ENCODE measurements at places on chromosomes 5 and 9.

DNA sequence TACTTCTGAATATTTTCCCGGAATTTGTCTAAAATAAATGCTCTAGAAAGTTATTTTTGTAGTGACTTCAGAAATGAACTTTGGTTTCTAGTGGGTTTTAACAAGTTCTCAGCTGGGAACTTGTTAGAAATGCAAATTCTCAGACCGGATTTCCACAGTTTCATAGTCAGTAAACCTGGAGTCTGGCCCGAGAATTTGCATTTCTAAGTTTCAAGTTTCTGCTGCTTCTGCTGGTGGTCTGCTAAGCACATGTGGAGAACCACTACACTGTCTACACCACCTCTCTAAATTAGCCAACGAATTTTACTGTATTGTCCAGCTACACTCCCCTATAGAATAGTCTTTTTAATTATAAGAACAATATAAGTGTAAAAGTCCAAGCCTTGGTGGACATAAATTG is 208.0 kb downstream of the CHSY3 start:
- no peak for DNase-seq

GRCh38 chr5:143064676-143065075 is 294.5 kb downstream of the ARHGAP26 start:
- no peak for DNase-seq

DNA sequence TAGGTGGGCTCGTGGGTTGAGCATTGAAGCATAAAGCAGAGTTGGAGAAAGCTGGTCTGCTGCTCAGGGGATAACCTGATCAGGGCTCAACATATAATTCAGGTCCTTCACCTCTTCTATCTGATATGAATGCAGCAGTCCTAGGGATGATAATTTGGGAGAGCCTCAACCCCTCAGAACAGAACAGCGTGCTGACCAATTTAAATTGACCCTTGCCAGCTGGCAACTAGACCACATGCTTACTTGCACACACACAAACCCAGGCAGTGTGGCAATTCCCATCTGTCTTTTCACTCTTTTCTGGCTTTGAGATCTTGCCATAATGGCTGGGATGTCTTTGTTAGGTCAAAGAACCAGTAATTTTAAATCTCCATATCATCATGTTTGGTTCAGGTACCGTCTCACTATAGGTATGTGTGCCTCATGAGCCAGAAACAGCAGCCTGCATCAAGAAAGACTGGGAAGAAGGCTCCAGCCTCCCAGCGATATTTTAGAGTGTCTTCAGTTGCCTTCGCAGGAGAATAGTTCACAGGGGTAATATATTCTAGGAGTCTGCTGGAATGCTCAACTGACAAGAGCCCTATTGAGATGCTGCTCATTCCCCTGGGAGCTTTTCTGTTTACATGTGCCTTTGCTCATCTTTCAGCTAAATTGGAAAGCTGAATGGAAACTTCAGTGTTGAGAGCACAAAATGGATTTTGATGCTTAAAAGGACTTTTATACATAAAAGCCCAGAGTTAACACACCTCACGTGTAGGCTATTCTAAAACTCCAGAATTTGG is 497.6 kb downstream of the RASEF start:
- no peak for DNase-seq

GRCh38 chr9:126000731-126001580 is 253.8 kb downstream of the PBX3 start:
- no peak for DNase-seq

DNA sequence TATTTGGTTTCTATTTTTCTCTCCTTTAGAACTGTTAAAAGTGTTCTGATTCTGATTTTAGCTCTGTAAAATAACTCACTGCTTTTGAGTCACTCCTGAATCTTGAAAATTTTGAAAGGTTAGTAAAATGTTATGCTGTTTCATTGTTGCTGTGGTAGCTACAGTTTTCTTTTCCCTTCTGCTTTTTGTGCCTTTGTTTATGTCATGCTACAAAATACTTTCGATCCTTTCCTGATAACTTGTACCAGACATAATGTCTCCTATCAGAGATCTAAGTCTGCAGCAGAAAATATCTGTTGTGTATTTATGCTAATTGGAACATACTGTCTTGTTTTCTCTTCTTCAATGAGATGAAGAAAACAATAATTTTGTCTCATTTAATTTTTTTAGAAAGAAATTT is 26.9 kb upstream of the CEP120 start:
- no peak for DNase-seq
